Daoy (cell line): ENCODE measurements at places on chromosomes 5 and 9.
A peak's percentile ranks its signal among the peaks of the same experiment; 100 is the strongest.

- peak; percentile 14 for DNase-seq
Measured at GRCh38 chr5:175123542-175123941, 320.4 kb downstream of the DRD1 start.

DNA sequence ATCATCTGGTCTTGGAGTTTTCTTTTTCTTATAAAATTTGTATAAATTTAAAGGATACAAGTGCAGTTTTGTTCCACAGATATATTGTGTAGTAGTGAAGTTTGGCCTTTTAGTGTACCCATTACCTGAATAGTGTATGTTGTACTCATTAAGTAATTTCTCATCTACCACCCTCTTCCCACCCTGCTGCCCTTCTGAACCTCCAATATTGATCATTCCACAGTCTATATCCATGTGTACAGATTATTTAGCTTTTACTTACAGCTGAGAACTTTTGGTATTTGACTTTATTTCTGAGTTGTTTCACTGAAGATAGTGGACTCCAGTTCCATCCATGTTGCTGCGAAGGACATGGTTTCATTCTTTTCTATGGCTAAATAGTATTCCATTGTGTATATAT, 63.1 kb upstream of the NR3C1 start:
- no peak for DNase-seq

GRCh38 chr5:93874491-93874890, 133.1 kb upstream of the POU5F2 start:
- DNase-seq: no peak

- no peak for DNase-seq
Measured at GRCh38 chr5:146623666-146624065, 107.7 kb upstream of the GPR151 start.

DNA sequence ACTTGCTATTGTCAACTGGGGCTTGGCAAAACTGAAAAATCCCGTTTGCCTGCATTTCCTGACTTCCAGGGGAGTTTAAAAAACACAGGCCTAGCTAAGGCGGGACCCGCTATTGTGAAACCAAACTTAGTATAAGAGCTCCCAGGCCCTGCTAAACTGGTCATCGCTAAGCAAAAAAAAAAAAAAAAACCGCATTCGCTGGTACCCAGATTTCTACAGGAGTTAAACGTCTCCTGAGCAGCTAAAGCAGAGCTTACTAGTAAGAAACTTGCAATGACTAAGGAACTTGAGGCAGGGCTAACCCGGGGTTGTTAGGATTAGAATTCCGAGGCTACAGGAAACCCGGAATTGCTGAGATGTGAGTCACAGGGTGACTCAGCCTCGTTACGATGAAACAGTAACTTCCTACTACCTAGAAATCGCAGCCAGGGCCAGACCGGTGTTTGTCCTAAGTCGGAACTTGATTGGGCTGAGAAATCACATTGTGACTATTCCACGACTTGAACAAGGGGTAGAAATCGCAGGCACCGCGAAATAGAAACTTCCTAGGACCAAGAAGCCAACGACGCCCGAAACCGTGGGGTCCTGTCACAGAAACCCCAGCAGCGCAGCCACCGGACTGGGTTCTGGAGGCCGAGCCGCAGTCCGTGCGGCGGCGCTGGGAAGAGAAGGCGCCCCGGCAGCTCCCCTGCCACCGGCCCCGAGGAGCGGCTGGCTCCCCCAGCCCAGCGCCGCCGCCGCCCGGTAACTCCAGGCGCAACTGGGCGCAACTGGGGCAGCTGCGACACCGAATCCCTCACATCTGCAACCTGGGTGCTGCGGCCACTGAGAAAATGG, 89.4 kb downstream of the ANXA2R start:
- DNase-seq: peak; percentile 96

- DNase-seq: no peak
Measured at GRCh38 chr9:131318231-131319085, 28.9 kb downstream of the PLPP7 start.

DNA sequence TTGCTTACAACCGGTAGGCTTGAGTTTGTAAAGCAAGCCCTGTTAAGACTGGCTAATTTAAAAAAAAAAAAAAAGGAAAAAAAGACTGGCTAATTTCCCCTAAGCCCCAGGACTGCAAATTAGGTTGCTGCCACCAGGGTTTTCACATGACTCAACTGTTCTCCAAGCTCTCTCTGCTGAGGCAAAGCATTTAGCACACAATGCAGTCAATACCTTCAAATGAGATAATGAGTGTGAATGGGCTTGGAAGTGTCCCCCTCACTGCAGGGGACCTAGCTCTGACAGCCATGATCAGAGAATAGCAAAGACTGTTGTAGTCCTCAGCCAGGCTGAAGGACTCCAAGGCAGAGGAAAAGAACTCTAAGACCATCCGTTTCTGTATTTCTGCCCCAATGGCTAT, 42.8 kb upstream of the ZSWIM6 start:
- no peak for DNase-seq

DNA sequence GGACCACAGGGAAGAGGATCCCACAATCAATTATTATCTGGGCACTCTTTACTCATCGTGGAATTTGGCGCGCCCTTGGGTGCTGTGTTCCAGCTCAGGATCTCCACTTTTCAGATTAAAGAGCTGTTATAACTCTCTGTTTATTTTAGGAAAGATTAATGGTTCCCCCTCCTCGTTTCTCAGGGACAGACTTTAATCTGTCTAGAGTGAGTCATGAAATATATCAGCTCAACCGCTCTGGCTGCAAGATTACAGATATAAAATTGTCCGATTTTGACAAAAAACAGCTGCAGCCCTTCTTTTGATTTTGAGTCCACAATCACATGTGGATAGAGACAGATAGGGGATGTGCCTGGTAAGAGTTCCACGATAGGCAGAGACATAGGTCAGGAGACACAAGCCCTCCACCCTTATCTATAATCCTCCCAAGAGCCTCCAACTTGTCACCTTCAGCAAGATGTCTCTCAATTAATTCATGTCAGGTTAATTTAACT, 77.6 kb upstream of the ANKRD55 start:
- no peak for DNase-seq
